AG04449 (cell line): ENCODE measurements at places on chromosomes 7 and 10.
A peak's percentile ranks its signal among the peaks of the same experiment; 100 is the strongest.

GRCh38 chr10:60827791-60828488 is 49.7 kb downstream of the CDK1 start:
- no peak for DNase-seq

DNA sequence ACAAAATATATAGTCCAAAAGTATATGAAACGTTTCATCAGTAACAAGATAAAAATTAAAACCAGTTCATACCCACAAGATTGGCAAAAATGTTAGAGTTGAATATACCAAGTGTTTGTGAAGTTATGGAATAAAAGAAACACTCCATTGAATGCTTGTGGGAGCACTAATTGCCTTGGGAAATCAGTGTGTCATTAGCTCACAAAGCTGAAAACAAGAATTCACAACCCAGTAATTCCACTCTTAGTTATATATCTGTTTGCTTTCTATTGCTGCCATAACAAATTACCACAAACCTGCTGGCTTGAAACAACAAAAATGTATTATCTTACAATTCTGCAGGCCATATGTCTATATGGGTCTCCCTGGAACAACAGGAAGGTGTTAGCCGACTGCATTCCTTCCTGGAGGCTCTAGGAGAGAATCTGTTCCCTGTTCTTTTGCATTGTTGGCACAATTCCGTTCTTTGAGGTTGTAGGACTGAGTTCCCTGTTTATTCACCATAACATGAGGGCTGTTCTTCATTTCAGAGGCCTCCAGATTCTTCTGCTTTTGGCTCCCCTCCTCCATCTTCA is 45.7 kb downstream of the SEM1 start:
- no peak for DNase-seq

GRCh38 chr7:99096124-99096887 is 47.6 kb downstream of the SMURF1 start:
- DNase-seq, result no peak

- DNase-seq, result no peak
These were observed 14.8 kb upstream of the VWDE start for GRCh38 chr7:12418452-12418851.

GRCh38 chr7:147492606-147493005 is 1098.0 kb upstream of the C7orf33 start:
- no peak for DNase-seq

- no peak for DNase-seq
These were observed 96.6 kb downstream of the PTPRE start for GRCh38 chr10:128003521-128003920.

DNA sequence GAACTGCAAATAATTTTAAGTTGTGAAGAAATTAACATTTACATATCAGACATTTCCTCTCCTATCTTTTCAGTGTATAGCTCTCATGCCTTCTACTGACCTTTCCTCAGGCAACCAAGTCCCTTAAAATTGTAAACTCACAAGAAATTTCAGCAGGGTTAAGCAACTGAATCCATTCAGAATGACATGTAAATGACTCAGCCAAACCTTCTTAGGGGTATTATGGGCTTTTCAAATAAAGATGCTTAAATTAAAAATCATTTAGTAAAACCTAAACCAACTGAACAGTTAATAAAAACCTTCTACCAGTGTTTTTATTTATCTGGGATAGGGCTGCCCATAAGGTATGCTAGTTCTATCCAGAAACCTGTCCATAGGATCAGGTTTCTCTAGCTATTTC is 20.7 kb downstream of the WAPL start:
- no peak for DNase-seq

- no peak for DNase-seq
These were observed 64.9 kb downstream of the INSIG1 start for GRCh38 chr7:155362380-155363145.

DNA sequence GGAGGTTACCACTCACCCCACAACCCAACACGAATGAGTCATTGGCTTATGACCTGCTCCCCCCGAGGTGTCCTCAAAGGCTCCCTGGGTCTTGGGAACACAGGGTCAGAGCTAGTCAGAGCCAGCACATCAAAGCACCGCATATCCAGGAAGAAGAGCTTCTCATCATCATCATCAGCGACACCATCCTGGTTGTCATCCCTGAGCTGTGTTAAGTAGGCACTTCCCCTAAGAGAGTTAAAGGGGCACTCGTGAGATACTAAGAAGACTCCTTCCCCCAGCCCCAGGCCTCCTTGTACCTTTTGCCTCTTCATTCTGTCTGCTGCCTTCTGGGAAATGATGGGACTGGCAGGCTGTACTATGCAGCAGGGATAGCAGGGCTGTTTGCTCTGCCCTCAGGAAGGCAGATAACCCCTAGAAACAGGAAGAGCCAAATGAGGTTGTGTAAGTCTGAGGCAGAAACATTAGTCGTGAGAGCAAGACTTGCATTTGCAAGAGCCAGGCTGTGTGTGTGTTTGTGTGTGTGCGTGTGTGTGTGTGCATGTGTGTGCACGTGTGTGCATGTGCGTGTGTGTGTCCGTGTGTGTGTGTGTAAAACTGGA is 11.1 kb upstream of the CPA1 start:
- no peak for DNase-seq

DNA sequence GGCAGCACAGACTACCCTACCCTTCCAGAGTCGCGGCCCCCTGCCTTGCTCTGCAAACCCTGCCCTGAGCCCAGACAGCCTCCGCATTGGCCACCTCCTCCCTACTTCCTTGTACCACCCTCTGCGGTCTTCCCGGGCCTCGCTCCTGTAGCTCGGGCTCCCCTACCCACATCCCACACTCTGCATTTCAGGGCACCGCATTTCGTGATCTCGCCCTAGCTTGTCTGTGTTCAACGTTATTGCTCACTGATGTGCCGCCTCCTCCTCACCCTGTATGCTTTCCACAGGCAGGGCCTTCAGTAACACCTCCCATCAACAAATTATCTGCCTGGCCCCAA is 6.6 kb downstream of the PDIA4 start:
- DNase-seq, result no peak

DNA sequence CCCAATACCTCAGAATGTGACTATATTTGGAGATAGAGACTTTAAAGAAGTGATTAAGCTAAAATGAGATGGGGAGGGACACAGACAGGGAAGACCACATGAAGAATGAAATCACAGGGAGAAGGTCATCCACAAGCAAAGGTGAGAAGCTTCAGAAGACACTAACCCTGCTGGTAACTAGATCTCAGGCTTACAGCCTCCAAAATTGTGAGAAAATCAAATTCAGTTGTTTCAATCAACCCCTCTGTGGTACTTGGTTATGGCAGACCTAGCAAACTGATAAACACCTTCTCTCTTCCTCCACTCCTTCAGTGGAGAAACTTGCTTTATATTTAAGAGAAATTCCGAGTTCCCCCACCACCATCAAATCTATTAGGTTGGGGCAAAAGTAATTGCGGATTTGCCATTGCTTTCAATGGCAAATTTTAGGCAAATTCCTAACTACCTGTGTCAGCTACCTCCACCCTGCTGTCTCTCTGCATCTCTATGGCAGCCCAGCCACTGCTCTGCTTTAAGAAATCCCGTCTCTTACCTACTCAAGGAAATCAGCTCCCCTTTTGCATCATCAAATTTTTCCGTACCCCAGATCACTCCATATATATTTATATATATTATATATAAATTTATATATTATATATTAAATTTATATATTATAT is 38.2 kb downstream of the SEMA3E start:
- no peak for DNase-seq

DNA sequence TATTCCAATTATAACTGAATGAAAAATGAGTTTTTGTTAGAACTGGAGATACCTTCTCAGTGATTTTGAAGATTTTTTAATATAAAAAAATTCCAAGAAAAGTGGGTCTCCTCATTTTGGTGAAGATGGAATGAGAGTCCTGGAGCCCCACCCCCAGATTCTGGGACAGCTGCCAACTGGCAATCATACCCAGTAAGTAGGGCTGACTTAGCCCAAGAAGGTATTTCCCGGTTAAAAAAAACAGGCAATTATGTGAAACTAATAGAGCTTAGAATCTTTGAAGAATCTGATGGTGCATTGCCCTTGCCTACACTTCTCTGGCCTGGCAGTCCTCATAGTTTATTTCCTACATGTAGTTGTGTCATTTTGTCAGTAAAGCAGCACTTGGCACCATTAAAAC is 52.8 kb upstream of the VWDE start:
- DNase-seq, result no peak

DNA sequence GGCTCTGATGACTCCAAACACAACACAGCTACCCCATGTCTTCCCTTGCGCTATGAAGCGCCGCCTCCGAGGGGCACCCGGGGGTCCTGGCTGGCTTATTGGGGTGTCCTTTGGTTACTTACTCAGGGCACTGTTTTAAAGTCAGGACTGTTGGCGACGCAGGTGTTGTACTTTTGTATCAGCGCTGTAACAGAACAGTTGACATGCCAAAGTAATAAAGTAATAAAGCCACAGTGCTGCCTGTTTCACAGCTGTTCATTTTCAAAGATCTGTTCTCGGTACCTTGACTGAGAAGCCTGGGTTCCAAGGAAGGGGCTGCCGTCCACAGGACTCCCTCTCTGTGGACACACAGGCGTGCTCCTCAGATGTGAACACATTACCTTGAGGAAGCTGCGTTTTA is 64.1 kb downstream of the WDR37 start:
- DNase-seq, result no peak

DNA sequence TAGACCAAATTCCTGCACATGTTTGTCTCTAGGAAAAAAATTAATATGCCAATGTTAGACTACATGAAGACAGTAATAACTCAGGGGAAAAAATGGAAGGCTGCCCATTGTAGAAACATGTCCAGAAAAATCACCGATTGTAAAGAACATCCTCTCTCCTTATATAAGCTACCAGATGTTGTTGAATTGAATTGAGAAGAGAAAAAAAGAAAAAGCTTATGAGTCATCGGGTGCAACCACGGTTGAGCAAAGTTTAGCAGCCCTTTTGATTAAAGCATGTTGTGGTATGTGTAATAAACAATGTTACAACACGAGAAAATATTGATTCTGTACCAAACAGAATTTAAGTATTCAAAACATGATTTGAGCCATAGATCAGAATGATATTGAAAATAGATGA is 102.3 kb upstream of the ARHGAP21 start:
- DNase-seq, result no peak

GRCh38 chr7:116950889-116951351 is 2.4 kb upstream of the ST7 start:
- no peak for DNase-seq

- DNase-seq, result peak; percentile 57
These were observed 3.7 kb downstream of the PURB start for GRCh38 chr7:44881610-44882009.

DNA sequence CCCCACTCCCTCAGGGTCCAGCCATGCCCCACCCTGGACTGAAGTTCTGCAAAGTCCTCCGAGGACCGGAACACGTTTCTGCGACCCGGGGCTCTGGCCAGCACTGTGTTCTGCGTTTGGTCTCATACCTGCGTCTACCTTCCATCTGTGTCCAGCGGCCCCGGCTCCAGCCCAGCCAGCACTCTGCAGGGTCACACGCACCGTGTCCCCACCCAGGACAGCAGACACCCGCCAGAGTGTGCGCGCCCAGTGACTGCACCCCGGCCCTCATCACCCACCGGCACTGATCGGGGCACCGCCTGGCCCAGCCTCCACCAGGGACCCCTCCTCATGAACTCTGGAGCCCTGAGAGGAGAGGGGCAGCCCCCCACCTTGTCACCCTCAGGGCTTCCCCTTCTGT is 20.3 kb downstream of the SLC29A4 start:
- no peak for DNase-seq

DNA sequence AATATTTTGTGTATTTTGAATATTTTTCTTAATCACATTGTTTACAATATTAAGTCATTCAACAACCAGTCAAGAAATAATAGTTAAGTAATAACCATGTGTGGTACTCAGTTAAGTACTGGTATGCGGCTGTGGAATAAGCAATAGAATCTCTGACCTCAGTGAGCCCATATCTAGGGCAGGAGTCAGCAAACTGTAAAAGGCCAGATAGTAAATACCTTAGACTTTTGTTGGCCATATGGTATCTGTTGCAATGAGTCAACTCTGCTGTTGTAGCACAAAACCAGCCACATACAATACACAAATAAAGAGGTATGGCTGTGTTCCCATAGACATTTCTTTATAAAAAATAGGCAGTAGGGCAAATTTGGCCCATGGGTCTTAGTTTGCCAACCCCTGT is 311.6 kb upstream of the SEMA3A start:
- DNase-seq, result peak; percentile 10

- no peak for DNase-seq
These were observed 37.0 kb downstream of the SNX13 start for GRCh38 chr7:17903337-17903736.

- peak; percentile 85 for DNase-seq
These were observed 16.0 kb downstream of the PAPSS2 start for GRCh38 chr10:87675396-87676376.

- DNase-seq, result no peak
These were observed 90.5 kb downstream of the RNF216 start for GRCh38 chr7:5690931-5691473.

DNA sequence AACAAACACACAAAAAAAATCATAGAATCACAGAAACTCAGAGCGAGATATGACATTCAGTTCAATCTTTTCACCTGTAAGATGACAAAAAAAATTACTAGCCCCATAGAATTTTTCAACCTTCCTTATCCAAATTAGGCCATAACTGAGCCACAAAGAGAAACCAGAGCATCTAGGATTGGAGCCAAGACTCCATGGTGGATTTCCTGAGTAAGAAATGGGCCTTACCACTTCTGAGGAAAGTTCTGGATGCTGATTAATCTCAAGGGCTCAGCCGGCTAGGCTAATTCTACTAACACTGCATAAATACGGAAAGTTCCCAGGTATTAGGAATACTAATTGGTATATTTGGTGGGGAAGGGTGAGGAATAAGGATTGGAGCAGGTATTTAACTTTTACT is 16.8 kb downstream of the LIPM start:
- DNase-seq, result no peak
